ENCODE measurements at places on chromosomes 7 and 10.
A peak's percentile ranks its signal among the peaks of the same experiment; 100 is the strongest.

GRCh38 chr7:72411419-72411818, 719 bp downstream of the CALN1 start:
- no peak for DNase-seq

DNA sequence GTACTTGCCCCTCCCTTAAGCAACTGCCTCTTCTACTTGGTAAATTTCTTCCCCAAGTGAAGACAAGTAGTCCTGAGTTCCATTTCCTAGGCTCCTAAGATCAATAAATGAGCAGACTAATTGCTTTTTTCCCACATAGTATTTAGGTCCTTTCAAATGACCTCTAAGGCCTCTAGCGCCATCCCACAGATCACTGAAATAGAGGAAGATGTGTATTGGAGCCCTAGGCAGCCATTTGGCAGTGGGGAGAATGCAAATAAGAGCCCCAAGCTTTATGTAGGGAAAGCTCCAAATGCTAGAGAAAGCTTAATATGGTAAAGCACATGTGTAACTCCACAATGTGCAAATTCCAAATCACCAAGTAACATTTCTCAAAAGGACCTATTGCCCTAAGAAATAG, 316.5 kb upstream of the PHF14 start:
- DNase-seq = no peak

- no peak for DNase-seq
These were observed 44.8 kb downstream of the GNAT3 start for GRCh38 chr7:80467069-80467468.

DNA sequence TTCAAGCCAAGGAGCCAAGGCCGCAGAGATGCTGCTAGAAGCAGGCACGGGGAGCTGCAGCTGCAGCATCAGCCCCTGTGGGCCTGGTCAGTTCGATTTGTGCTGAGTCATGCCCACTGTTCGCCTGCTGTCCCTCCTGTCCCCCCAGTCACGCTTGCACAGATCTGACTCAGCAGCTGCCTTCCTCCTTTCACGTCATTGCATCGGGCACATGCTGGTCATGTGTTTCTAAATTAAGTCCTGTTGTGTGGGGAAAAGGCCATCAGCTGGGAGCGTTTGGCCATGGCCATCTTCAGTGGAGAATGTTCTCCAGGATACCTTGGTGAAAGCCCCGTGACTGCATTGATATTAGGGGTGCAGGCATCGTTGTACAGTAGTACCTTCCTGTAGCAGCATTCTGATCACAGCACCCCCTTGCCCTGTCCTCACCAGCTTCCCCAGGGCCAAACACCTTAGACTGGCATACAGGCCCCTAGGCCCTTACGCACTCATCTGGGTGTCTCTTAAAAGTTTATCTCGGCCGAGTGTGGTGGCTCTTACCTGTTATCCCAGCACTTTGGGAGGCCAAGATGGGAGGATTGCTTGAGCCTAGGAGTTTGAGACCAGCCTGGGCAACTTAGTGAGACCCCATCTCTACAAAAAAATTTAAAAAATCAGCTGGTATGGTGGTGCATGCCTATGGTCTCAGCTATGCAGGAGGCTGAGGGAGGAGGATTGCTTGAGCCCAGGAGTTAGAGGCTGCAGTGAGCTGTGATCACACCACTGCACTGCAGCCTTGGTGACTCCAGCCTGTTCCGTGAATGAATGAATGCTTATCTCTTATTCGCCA, 23.2 kb downstream of the POR start:
- DNase-seq = no peak

GRCh38 chr10:132461683-132462231, 64.8 kb downstream of the PWWP2B start:
- DNase-seq = no peak

DNA sequence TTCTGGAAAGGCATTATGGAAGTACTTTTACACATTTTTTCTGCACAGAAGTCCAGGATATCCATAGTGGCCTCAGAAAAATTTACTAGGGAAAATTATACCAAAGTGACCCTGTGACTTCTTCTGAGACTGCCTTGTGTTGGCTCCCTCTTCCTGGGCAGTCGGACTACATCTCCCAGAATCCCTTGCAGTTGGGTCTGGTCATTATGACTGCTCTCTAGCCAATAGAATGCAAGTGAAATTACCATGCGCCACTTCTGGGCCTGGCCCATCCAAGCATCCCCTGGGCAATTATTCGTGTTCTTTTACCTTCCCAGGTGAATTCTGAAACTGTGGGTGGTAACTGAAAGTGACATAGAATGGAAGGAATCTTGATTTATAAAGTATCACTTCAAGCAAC, 430.9 kb downstream of the ACTR3B start:
- no peak for DNase-seq

DNA sequence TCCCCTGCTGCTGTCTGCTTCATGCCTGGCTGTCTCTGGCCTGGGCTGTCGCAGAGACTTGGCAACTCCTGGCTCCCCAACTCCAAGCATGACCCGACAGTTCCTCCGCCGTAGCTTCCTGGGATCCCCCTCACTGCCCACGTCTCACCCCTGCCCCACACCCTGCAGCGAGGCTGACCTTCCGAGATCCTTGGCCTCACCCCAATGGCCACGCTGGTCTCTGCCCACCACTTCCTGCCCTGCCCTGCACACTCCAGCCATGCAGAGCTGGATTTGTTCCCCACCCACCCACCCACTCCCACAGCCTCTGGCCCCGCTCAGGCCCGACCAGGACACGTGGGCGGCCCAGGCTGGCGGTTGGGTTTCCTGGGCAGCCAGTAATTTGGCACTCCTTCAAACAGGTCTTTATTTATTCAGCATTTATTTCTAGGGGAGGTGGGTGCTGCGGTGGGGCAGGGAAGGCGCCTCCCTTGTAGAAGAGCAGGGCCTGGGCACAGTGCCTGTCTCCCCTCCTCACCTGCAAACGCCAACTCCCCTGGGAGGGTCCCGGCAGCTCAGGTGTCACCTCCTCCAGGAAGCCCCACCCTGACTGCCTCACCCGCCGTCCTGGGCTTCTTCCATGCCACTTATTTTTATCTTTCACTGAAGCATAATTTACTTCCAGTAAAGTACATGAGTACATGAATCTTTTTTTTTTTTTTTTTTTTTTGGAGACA, 25.5 kb downstream of the GTF2IRD1 start:
- no peak for DNase-seq

GRCh38 chr7:140284062-140284461, 107.3 kb upstream of the KDM7A start:
- DNase-seq = no peak

- DNase-seq = no peak
These were observed 20.0 kb downstream of the IMPDH1 start for GRCh38 chr7:128389618-128390329.

GRCh38 chr7:5494683-5495561, 71.3 kb upstream of the TNRC18 start:
- peak; percentile 66 for DNase-seq

- no peak for DNase-seq
These were observed 94.1 kb downstream of the NOC3L start for GRCh38 chr10:94268652-94269051.

DNA sequence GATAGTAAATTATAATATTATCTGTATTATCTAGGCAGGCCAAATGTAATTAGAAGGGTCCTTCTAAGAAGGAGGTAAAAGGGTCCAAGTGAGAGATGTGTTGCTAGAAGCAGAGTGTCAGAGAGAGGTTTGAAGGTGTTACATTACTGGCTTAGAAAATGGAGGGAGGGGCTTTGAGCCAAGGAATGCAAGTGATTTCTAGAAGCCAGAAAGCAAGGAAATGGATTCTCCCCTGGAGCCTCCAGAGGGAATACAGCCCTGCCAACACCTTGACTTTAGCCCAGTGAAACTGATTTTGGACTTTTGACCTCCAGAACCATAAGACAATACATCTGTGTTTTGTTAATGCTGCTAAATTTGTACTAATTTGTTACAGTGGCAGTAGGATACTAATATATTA, 97.9 kb upstream of the IL6 start:
- DNase-seq = no peak
